ENCODE measurements at places on chromosomes 6 and 20. TPM values are rescaled to one million over a fixed set of nuclear protein-coding genes. Genes with fewer than 3 reads are reported as not detected.

The BTN3A1 gene
- polyA plus RNA-seq: 63.0 TPM

The CLPSL1 gene
- polyA plus RNA-seq: not detected

GRCh38 chr6:54130179-54130578, 18.9 kb downstream of the MLIP start:
- peaks cover 2% of the 10 kb centered on the region for H3K27me3 ChIP-seq
- H3K27ac ChIP-seq: no peak overlapping the region
- no peaks in the 10 kb centered on the region for H3K4me1 ChIP-seq
- DNase-seq: no peak
- no peaks in the 10 kb centered on the region for H3K36me3 ChIP-seq

DNA sequence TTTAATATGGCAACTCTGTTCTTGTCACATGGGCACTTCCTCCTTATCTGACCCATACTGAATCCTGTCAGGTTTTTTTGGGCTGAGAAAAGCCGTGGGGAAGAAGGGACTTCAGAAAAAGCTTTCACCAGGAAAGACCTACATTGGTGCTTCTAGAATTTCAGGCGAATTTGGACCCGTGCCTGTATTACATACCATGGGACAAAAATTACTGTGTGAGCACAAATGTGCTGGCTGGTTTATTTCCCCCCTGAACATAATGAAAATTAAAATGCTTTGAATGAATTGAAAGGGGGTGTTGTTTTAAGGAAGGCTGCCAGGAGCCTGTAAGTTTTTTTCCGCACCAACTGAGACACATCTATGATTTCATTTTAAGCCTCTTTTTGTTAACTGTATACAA, 29.6 kb downstream of the CAP2 start:
- no peak overlapping the region for H3K4me3 ChIP-seq
- H3K27ac ChIP-seq: no peak overlapping the region
- H3K27me3 ChIP-seq: peaks cover 15% of the 10 kb centered on the region

GRCh38 chr20:32366380-32366779, 8.2 kb downstream of the ASXL1 start:
- peak overlapping the region; percentile 11 for H3K27ac ChIP-seq
- DNase-seq: no peak
- H3K27me3 ChIP-seq: no peaks in the 10 kb centered on the region
- H3K36me3 ChIP-seq: peaks cover 44% of the 10 kb centered on the region
- peaks cover 72% of the 10 kb centered on the region for H3K4me1 ChIP-seq

The TDRD6 gene
- not detected for polyA plus RNA-seq

GRCh38 chr6:30007132-30007764, 53.8 kb upstream of the POLR1H start:
- H3K36me3 ChIP-seq: peaks cover 36% of the 10 kb centered on the region
- H3K27ac ChIP-seq: no peak overlapping the region
- peak overlapping the region; percentile 81 for H3K4me3 ChIP-seq
- DNase-seq: no peak

DNA sequence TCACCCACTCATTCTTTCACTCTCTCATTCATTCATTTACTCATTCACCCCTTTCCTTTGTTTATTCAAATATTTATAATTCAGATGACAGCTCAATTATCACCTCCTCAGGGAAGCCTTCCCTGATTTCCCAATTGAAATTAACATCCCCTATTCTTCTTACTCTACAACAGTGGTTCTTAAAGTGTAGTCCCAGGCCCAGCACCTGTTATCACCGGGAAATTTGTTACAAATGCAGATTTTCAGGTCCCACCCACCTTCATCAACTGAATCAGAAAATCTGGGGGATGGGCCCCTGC, 30.3 kb downstream of the KIAA1755 start:
- DNase-seq: no peak
- H3K4me1 ChIP-seq: no peaks in the 10 kb centered on the region
- no peak overlapping the region for H3K27ac ChIP-seq
- peaks cover 21% of the 10 kb centered on the region for H3K27me3 ChIP-seq
- no peak overlapping the region for H3K4me3 ChIP-seq
- H3K36me3 ChIP-seq: no peaks in the 10 kb centered on the region

- no peak overlapping the region for H3K4me3 ChIP-seq
- no peaks in the 10 kb centered on the region for H3K4me1 ChIP-seq
- H3K27ac ChIP-seq: no peak overlapping the region
- no peaks in the 10 kb centered on the region for H3K36me3 ChIP-seq
- no peak for DNase-seq
- H3K27me3 ChIP-seq: peaks cover 9% of the 10 kb centered on the region
Measured at GRCh38 chr6:8301502-8301901, 133.8 kb downstream of the SLC35B3 start.

DNA sequence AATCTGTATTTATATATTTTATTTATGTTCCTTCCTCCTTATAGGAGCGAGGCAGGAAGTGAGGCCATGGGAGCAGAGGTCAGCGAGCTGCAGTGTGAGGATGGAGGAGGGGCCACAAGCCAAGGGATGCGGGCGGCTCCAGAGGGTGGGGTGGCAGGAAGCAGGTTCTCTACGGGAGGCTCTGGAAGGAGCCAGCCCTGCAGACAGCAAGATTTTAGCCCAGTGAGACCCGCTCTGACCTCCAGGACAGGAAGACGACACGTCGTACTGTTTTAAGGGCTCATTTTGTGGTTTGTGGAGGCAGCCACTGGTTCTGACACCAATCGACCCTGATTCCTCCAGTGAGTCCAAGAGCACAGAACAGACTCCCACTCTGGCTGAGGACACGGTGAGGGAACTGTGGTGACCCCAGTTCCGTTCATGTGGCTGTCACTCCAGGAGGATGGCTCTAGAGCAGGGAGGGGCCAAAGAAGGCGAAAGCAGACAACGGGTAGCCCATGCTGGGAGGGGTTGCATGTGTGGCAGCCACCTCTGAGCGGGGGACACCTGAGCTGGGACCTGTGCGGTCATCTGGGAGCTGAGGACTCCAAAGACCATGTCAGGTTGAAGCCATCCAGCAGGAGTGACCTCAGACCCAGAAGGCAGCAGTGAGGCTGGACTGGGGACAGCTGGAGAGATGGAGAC, 100.1 kb upstream of the BHLHE23 start:
- no peaks in the 10 kb centered on the region for H3K27me3 ChIP-seq
- H3K27ac ChIP-seq: no peak overlapping the region
- no peaks in the 10 kb centered on the region for H3K36me3 ChIP-seq
- H3K4me1 ChIP-seq: peaks cover 4% of the 10 kb centered on the region
- no peak overlapping the region for H3K4me3 ChIP-seq

The CAGE1 gene
- not detected for polyA plus RNA-seq

DNA sequence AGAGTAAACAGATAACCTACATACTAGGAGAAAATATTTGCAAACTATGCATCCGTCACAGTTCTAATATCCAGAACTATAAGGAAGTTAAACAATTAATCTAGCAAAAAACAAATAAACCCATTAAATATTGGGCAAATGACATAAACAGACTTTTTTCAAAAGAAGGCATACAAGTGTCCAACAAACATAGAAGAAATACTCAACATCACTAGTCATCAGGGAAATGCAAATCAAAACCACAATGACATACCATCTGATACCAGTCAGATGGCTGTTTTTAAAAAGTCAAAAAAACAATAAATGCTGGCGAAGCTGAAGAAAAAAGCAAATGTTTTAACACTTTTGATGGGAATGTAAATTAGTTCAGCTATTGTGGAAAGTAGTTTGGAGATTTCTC, 1117.7 kb upstream of the MAP3K7 start:
- no peaks in the 10 kb centered on the region for H3K4me1 ChIP-seq
- H3K36me3 ChIP-seq: no peaks in the 10 kb centered on the region
- H3K27ac ChIP-seq: no peak overlapping the region

DNA sequence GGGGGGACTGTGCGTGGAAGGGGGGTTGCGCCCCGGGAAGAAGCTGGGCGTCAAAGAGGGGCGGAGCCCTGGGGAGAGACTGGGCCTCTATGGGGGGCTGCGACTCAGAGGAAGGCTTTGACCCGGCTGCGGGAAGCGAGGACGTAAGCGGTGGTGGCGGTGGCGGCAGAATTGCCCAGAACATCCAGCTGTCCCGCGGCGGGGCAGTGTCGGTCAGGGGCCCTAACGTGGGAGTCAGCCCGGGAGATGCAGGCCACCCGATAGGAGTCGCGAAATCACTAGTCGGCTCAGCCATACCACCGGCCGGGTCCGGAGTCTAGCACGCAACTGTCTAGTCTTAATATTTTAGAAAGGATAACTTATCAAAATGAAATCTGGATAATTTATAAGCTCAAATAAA, 387.6 kb upstream of the EYS start:
- H3K4me1 ChIP-seq: no peaks in the 10 kb centered on the region
- no peak overlapping the region for H3K27ac ChIP-seq
- no peak overlapping the region for H3K4me3 ChIP-seq
- no peak for DNase-seq
- no peaks in the 10 kb centered on the region for H3K27me3 ChIP-seq

The ENPP5 gene
- 1.6 TPM for polyA plus RNA-seq

GRCh38 chr6:14510038-14510437, 392.5 kb downstream of the CD83 start:
- H3K27ac ChIP-seq: no peak overlapping the region
- H3K36me3 ChIP-seq: no peaks in the 10 kb centered on the region

GRCh38 chr20:42261766-42262270, 643.6 kb upstream of the CHD6 start:
- no peak for DNase-seq
- no peaks in the 10 kb centered on the region for H3K36me3 ChIP-seq
- H3K27ac ChIP-seq: no peak overlapping the region
- no peak overlapping the region for H3K4me3 ChIP-seq
- no peaks in the 10 kb centered on the region for H3K27me3 ChIP-seq

- no peak overlapping the region for H3K27ac ChIP-seq
- no peaks in the 10 kb centered on the region for H3K36me3 ChIP-seq
- no peaks in the 10 kb centered on the region for H3K4me1 ChIP-seq
- no peaks in the 10 kb centered on the region for H3K27me3 ChIP-seq
- H3K4me3 ChIP-seq: no peak overlapping the region
Measured at GRCh38 chr6:11522812-11523605, 14.5 kb upstream of the TMEM170B start.

The RFX6 gene
- polyA plus RNA-seq: not detected

The CLPSL2 gene
- polyA plus RNA-seq: not detected

The CLDN20 gene
- not detected for polyA plus RNA-seq

- no peaks in the 10 kb centered on the region for H3K36me3 ChIP-seq
- no peaks in the 10 kb centered on the region for H3K27me3 ChIP-seq
- H3K4me3 ChIP-seq: no peak overlapping the region
- H3K27ac ChIP-seq: no peak overlapping the region
- DNase-seq: no peak
- peaks cover 6% of the 10 kb centered on the region for H3K4me1 ChIP-seq
Measured at GRCh38 chr6:39927159-39927558, 7.1 kb downstream of the MOCS1 start.

The OR12D3 gene
- polyA plus RNA-seq: not detected

GRCh38 chr6:3348821-3349220, 90.1 kb downstream of the PSMG4 start:
- DNase-seq: no peak
- no peaks in the 10 kb centered on the region for H3K36me3 ChIP-seq
- H3K4me1 ChIP-seq: peaks cover 9% of the 10 kb centered on the region
- no peak overlapping the region for H3K4me3 ChIP-seq
- H3K27me3 ChIP-seq: peaks cover 2% of the 10 kb centered on the region

The TNF gene
- 0.37 TPM for polyA plus RNA-seq

DNA sequence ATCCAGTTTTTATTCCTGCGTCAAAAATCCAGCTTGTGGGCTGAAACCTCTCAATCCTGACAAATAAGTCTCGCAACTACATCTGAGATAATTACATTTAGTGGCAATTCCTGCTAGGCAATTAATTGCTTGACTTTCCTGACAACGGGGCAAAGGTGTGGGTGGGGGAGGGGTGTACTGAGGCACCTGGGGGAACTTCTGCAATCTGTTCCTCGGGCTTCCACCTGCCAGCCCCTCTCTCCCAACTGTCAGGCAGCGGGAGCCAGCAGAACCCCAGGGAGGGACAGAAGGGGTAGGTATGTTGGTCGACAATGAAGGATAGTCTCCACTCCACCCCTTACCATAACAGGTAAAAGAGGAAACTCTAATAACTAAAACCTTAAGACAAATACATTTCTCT, 6.8 kb downstream of the C6orf52 start:
- no peak for DNase-seq
- H3K4me3 ChIP-seq: no peak overlapping the region

The MMP24 gene
- 0.13 TPM for polyA plus RNA-seq

The SDHAF4 gene
- polyA plus RNA-seq: 6.1 TPM

DNA sequence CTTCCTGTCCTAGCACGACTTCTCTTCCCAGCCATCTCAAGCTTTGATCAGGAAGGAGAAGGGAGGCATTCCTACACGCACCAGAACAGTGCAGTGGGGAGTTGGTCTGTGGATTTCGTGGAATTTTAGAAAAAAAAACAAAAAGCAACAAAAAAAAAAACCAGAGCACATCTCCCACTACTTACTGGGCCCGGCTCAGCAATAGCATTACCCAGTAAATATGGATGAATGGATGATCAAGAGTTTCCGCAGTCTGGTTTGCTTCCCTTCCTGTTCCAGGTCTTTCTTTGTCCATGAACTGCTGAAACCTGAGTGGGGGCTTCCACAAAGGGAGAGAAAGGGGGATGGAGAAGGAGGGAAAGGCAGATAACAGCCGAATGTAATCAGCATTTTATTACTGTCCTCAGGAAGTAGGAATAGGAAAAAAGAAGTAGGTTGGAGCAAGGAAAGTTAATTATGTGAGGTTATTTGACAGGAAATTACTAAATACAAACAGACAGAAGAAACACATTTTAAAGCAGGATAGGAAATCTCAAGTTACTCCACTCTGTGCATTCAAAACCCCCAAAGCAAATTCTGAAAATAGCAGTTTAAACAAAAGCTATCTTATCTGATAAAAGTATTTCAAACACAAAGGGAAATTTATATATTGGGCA, 349.0 kb downstream of the PRL start:
- no peak overlapping the region for H3K4me3 ChIP-seq
- no peaks in the 10 kb centered on the region for H3K27me3 ChIP-seq
- H3K27ac ChIP-seq: no peak overlapping the region
- H3K36me3 ChIP-seq: no peaks in the 10 kb centered on the region

The NUP153 gene
- 3.5 TPM for polyA plus RNA-seq

DNA sequence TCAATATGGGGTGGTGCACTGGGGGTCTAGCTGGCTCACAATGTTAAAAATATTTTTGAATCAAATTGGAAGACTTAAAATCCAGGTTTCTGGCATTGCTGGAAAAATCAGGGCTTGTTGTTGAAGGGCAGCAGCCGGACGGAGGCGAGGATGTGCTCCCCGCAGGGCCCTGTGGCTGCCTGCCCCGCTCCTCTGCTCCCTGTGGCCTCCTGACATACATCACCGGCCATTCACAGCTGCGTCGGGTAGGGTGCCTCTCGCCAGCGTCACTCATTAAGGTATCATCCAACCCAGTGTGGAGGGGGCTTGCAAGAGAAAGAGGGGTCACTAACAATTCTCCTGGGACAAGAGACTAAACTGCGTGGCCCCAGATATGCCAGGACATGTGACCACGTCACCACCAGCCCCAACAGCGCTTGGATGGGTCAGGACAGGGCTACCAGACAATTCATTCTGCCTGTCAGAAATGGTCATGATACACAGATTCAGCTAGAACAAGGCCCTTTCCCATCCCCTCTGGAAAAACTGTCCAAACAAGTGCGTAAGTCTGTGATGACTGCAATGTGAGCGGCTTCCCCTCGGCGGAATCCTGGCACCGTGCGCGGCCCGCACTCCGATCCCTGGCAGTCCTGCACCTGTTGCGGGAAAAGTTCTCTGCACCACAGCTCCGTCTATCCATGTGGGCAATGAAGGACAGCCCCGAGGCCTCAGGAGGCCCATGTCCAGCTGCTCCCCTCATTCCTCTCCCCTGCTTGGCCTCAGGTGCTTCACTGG, 12.0 kb downstream of the GATA5 start:
- peaks cover 5% of the 10 kb centered on the region for H3K27me3 ChIP-seq
- H3K36me3 ChIP-seq: no peaks in the 10 kb centered on the region
- H3K4me3 ChIP-seq: no peak overlapping the region
- H3K4me1 ChIP-seq: no peaks in the 10 kb centered on the region
- no peak for DNase-seq

The PI3 gene
- polyA plus RNA-seq: not detected

GRCh38 chr6:11423667-11424066, 113.9 kb upstream of the TMEM170B start:
- no peak for DNase-seq

All from naive thymus-derived CD8-positive, alpha-beta T cell (primary cell).